ENCODE measurements at places on chromosomes 12 and 14. TPM values are rescaled to one million over a fixed set of nuclear protein-coding genes. Genes with fewer than 3 reads are reported as not detected.

ACRBP gene
- total RNA-seq: 2.3 TPM

MYO1H gene
- total RNA-seq: 0.53 TPM

MANSC4 gene
- 0.29 TPM for total RNA-seq

BCL11B gene
- 2.9 TPM for total RNA-seq

PTCSC3 gene
- total RNA-seq: not detected

All from metanephros (tissue), 2 donors.